ENCODE measurements at places on chromosomes 16 and 17. TPM values are rescaled to one million over a fixed set of nuclear protein-coding genes. Genes with fewer than 3 reads are reported as not detected.

GRCh38 chr17:60230358-60230757 lies 80.6 kb downstream of the CA4 start:
- no peak for DNase-seq

DNA sequence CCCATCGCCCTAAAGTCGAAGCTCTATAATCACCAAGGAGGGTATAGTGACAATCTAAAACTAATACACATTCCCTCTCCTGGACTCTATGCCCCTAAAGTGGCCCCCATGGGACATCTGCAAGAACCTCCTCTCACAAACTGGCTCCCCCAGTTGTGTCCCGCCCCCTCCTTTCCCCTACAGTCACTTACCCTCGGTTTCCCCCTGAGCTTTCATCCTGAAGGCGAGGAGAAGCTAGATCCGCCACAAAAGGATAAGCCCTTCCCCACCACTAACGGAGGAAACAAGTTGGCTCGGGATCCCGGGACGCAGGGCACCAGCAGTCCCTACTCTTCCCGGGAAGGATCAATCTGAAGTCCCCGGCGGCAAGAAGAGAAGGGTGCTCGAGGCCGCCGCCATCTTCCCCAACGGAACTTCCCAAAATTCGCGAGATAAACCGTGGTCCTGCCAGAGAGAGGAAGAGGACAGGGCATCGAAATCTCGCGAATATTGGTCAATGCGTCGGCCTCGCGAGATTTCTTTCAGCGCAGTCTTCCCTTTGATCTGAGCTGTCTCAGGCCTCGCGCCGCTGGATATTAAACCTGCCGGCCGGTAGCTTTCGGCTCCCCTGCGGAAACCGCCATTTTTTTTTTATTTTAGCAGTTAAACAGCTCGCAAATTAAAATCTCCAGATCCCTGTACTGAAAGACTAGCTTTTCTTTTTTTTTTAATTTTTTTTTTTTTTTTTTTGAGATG lies at the start of gene MED1:
TSS of gene MED1 (minus strand) at position 417 of the 735 bp plus-strand sequence. CDS start at position 216, 201 bp downstream.
- DNase-seq = peak; percentile 94

The TTYH2 gene
- 0.51 TPM for total RNA-seq

DNA sequence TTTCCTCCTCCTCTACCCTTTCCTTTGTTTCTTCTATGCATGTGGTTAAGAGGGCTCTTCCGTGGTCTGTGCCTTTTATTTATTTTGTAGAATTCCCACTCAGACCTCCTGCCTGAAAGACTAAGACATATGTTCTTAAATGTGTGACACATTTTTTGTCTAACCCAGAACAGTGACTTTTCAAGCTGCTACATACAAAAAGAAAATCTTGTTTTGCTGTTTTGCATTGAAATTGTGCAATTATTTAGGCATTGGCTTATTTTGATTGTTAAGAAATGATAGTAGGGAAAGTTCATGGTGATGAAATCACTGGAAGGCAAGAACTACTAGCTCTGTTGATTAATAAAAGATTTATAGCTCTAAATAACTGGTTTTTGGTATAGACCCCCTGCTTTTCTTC lies 76.8 kb downstream of the TUBD1 start:
- no peak for DNase-seq

GRCh38 chr17:75595284-75595919 lies 7.8 kb downstream of the MYO15B start:
- DNase-seq = no peak

- DNase-seq = no peak
Measured at GRCh38 chr16:72362973-72363372, 191.0 kb upstream of the PMFBP1 start.
